Cardiac septum (tissue), 1 donor: ENCODE measurements at places on chromosomes 1 and 21. TPM values are rescaled to one million over a fixed set of nuclear protein-coding genes. Genes with fewer than 3 reads are reported as not detected.

GRCh38 chr1:205523891-205524793, 19.7 kb downstream of the CDK18 start:
- DNase-seq = no peak

The F11R gene
- total RNA-seq = 10.3 TPM

DNA sequence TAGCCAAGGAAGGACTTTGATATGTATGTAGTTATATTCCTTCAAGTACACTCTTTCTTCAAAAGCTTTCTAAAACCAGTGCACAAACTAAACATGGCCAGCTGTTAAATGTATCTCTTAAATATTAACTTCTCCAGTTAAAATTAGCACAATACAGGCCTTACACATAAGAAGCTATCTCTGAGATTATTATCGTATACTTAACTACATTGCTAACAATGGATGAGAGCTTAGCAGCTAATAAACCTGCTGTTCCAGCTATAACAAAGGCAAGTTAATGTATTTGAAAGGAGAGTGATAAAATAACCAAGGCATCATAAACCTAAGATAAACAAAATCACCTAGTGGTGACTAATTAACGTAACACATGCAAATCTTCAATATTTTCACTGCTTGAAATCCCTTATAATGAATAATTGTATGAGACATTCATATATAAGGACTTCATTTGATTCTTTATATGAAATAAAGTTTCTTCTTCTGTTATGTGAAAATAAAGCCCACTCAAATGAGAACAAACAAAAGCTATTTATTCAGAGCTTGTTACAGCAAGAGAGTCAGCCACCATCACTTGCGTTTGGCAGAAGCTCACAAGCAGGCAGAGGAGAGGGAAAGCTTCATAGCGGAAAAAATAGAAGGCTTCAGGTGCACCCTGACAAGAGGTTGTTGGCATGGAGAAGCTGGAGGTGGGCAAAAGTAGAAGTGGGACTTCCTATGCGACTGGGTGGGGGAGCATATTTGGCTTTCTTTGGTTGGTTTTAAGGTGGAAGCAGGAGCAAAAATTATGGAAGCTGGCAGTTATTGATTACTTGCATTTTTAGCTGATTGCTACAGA, 274.1 kb upstream of the CHRM3 start:
- no peak for DNase-seq

DNA sequence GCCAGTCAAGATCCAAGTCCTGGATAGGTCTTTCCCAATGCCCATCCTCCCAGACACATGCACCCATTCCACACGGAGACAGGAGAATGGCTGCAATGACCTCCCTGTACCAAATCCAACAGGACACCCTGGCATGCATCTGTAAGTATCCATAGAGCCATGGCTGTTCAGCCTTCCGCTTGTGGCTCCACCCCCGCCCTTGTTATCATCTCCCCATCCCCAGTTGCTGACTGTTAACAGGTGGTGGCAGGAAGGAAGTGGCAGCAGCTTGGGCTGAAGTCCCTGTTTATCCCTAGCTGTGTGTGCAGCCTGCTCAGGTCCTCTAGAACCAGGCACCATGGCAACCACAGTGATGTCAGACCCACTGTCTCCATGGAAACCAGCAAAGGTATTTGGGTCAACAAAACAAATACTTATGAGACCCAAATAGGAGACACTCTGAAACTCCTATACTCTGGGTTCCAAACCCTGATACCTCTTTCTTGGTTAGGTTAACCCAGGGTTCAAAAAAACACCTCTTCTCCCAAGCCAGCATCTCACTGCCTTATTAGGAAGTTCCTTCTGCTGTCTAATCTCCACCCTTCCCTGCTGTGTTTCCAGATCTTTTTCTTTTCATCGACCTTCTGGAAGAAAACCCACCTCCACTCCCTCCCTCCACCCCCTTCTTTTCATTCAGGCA, 721 bp downstream of the PBXIP1 start:
- DNase-seq = no peak

GRCh38 chr1:107147843-107148242, 7.0 kb downstream of the NTNG1 start:
- no peak for DNase-seq

GRCh38 chr1:182368903-182369302, 22.7 kb downstream of the GLUL start:
- DNase-seq = no peak

The FAM167B gene
- 5.4 TPM for total RNA-seq

DNA sequence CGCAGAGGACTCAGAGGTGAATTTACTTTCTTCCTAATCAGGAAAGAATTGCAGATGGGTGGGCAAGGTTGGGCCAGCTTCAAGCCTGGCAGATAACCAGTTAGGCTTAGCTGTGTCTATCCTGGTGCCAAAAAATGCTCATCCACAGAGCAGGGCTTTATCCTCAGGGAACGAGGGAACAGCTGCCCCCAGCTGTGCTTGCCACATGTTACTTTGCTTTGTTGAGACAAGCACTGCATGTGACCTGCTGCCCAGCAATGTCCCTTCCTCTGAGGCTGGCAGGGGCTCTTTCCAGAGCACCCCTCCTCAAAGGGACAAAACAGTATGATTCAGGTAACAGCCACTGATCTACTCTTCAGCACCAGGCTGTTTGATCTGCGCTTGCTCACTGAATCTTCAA, 505.1 kb upstream of the USP24 start:
- DNase-seq = no peak

The HTR1D gene
- not detected for total RNA-seq

DNA sequence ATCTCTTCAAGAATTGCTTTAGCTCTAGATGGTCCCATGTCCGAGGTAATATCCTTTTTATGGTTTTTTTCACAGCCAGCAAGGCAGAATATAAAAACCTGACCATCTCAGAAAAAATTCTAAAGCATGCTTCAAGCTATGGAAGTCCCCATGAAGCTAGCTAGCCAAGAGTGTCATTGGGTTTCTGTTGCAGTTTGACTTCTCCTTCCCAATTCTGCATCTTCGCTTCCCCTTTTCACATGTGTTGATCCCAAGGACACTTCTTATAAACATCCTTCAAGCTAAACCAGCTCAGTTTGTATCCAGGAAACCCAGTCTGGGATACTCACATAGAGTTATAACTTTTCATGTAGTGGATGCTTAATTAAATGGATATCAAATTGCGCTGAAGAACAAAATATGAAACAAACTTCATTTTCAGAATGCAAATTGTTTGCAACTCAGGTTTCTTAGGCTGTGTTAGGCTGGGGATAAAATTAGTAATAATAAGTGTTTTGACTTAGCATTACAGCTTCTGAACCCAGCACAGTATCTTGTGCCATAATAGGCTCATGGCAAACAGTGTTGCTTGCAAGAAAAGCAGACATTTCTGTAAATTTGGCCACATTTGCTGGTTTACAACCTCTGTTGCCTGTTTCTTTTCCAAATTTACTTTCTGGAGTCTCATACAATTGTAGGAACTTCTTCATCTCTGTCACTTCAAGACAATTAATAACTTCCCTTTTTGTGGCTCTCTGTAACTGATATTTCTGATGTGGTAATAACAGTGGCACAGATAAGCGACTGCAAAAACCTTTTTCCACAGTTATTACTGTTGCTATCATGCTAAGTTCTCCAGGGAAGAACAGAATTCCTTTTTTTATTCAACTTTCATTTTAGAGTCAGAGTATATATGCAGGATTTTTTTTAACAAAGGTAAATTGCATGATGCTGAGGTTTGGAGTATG, 53.2 kb downstream of the NCAM2 start:
- no peak for DNase-seq

DNA sequence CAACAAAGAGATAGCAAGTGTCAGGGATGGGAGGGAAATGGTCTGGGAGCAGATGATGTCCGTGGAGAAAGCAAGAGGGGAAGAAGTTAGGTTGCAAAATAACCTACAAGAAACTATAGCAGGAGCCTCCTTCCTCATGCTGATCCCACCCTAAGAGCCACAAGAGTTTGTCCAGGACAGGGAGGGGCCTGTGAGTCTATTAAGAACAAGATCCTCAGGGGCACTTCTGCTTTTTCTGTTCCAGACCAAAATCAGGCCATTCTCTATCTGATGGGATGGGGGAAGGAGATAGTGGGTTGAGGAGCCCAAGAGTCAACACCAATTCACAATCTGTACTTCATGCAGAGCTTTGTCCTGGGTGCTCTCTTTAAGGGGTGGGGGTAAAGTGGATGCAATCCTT, 7.7 kb upstream of the ATP1A4 start:
- no peak for DNase-seq

- no peak for DNase-seq
Measured at GRCh38 chr1:59154401-59154800, 142.5 kb upstream of the FGGY start.

DNA sequence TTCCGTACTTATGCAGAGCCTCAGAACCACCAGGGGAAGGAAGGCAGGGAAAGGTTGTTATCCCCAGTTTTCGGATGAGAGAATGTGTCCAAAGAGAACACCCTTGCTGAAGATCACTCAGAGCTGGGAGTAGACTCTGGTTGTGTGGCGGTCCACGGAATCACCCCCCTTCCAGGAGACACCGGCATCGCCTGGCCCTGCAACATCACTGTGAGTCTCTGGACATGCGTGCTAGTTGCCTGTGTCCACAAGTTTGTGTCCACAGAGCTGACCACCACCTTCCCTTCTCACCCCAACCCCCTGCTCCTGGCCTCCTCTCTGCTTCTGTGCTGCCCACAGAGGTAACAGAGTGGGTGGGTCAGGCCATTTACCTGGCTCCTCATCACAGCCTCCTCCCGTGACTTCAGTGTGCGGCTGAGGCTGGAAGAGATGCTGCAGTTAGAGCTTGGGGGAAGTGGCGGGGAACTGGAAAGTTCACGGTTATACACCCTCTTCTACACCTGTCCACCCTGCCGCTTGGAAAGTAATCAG, 7.3 kb downstream of the MYBPH start:
- DNase-seq = no peak

- DNase-seq = no peak
Measured at GRCh38 chr1:44676484-44677200, 2.1 kb downstream of the ARMH1 start.

The RCAN1 gene
- 158 TPM for total RNA-seq

The TMEM200B gene
- 2.1 TPM for total RNA-seq

DNA sequence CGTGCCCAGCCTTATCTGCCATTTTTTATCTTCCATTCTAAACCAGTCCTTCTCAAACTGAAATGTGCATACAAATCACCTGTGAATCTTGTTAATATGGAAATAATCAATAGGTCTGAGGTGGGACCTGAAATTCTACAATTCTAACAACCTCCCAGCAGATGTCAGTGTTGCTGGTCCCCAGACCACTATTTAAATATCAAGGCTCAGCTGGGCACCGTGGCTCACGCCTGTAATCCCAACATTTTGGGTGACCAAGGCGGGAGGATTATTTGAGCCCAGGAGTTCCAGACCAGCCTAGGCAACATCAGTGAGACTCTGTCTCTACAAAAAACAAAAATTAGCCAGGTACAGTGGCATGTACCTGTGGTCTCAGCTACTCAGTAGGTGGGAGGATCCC, 4.1 kb downstream of the UQCRHL start:
- DNase-seq = no peak

DNA sequence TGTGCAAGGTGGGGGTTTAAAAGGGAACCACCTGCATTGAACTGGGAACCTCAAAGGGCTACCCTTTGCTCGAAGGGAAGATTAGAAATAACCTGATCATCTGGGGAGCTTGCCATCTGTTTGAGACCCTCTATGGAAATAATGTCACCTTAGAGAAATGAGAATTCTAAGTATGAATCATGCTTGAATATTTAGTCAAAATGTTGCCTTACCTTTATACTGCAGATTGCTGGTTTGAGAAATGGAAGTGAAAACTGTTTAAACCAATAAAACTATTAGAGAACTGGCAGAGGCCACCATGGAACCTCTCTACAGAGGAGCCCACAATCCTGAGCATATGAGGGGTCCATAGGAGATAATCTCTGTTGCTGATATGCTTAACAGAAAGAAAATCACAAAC, 131.2 kb upstream of the FAM78B start:
- no peak for DNase-seq

- no peak for DNase-seq
Measured at GRCh38 chr1:44521378-44522080, 116.5 kb downstream of the RNF220 start.

The LMX1A gene
- total RNA-seq = 0.22 TPM

DNA sequence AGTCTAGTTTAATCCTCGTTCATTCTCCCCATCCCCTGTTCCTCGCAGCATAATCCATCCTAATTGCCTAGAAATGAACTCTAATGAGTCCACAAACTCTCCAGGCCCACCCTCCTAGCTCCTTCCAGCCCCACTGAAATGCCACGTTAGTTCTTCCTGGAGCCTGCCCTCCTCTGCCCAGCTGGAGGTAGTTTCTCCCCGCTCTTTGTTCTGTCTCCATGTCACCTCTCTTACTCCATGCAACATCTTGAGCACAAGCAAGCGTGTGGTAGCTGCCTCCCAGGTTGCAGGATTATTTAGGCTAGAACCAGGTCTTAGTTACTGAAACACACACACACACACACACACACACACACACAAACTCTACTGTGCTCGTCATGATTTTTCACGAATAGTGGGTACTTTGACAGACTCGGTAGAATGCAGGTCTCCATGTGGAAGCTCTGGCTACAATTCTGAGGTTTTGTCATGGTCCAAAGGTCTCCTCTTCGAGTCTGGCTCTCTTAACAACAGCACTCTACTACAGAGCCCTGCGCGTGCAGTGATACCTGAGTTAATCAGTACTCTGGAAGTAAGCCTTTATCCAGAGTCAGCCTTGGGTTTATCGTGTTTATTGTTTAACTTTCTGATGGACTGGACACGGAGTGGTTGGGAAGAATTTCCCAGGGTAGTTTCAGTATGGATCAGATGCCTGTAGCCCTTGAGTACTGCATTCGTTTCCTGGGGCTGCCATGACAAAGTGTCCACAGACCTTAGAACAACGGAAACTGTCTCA, 27.5 kb downstream of the HUNK start:
- no peak for DNase-seq

GRCh38 chr1:231241750-231242149, 738 bp downstream of the GNPAT start:
- DNase-seq = no peak

The KRTAP7-1 gene
- total RNA-seq = not detected

DNA sequence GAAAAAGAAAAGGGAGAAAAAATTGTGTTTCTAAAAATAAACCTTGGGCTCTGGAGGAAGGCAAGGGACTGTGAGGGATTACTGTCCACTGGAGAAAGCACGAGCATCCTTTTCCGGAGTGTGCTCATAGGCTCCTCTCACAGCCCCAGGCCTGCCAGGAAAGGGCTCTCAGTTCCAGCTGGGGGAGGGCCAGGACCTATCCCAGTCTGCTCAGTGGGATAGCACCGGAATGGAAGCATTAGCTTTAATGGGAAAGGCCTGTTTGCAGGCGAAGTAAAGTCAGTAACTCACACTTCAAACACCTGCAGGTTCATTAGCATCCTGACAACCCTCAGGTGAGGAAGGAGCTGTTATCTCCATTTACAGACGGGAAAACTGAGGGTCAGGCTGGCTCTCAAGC, 113.9 kb upstream of the USP24 start:
- DNase-seq = no peak
